NCI-H1105 treated with DMSO at 0.1 percent for 48 hours (cell line): ENCODE measurements at places on chromosomes 7 and 10.

DNA sequence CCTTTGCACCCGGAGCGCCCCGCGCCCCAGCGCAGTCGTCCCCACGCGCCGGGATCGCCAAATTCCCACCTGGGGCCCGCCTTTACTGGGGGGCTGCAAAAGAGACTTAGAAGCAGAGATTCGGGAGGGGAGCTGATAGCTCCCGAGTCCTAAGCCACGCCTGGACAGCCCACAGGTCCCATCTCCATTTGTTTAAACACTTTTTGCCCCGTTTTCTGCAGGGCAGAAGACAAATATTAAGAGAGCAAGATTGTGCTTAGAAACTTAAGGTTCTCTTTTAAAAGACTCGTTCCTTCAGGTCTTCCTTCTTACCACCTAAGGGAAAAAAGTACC, 299.1 kb upstream of the NFE2L3 start:
- DNase-seq, result no peak

- no peak for DNase-seq
Measured at GRCh38 chr10:72007246-72007892, 43.2 kb downstream of the CHST3 start.

- DNase-seq, result no peak
Measured at GRCh38 chr7:101701153-101701794, 72.2 kb upstream of the MYL10 start.

DNA sequence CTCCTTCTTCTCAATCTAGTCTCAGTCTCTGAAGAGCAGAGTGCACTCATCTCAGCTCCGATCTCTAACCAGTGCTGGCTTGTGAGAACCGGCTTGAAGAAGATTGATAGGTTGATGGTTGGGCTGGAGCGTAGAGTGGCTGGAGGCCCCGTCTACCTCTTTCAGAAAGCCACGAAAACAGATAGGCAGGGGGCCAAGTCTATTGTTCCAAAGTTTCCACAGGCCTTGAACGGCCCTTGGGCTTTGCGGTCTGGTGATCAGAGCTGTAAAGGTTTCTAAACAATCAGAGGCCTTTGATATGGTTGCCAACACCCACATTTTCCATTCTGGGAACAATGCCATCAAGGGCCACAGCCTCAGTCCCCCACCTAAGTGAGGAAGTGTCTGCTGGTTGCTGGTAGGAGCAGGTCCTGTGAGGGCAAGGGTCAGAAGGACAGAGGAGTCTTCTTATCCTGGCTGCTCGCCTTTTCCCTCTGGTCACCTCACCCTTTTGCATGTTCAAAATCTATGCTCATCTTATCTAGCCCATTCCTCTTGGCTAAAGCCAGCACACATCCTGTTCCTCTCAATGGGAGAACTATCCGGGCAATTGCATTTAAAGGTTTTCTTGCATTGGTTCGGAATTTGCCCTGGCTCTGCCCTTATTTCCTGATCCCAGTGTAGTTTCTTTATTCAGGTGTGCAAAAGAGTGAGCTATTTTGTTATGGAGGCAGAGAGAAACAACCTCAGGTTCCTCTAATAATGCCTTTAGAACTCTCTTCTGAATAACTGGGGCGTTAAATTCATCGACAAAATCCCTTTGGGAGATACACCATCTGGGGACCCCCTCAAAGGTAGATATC, 70.3 kb upstream of the KMT2E start:
- DNase-seq, result peak; percentile 85

DNA sequence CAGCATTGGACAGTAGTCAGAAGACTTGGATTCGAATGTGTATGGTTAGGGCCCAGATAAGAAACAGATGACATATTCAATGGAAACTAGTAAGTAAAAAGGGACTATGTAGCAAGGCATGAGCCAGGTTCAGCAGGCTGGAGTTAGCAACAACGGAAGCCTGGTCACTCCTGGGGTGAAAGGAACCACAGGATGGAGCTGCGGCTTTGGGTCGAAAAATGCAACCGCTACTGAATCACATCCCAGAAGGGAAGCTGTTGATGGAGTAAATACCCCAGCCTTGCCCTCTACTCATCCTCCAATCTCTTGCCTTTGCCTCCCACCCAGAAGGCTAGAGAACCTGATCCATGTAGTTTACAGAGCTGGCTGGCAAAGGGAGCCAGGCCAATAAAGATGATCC, 37.5 kb upstream of the EGR2 start:
- no peak for DNase-seq

DNA sequence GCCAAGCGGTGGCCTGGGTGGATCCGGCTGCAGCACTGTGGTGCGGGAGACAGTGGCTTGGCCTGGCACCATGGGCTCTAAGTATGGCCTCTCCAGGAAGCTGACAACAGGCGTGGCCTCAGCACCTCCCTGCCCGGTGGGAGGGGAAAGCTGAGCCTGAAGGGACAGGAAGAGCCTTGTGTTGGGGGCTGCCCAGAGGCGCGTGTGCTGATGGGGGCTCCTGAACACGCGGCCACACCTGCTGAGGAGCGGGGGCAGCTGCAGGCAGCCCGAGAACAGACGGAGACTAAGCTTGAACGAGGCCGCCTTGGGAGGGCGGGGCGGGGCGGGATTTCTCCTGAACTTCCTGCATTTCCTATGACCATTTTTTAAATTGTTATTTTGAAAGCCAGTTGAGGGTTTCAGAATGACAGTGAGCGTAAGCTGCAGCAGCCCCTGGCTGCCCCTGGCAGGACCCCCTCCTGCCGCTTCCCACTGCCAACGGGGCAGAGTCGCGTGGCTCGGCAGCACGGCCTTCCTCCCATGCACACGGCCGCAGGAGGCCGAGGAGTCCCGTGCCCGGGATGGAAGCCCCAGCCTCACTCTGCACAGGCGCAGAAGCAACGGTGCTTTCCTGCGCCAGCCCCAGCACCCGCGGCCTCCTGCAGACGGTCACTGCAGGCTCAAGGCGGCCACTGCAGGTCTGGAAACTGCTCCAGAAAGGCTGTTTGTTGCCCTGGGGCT, 43.2 kb downstream of the DPYSL4 start:
- DNase-seq, result no peak

DNA sequence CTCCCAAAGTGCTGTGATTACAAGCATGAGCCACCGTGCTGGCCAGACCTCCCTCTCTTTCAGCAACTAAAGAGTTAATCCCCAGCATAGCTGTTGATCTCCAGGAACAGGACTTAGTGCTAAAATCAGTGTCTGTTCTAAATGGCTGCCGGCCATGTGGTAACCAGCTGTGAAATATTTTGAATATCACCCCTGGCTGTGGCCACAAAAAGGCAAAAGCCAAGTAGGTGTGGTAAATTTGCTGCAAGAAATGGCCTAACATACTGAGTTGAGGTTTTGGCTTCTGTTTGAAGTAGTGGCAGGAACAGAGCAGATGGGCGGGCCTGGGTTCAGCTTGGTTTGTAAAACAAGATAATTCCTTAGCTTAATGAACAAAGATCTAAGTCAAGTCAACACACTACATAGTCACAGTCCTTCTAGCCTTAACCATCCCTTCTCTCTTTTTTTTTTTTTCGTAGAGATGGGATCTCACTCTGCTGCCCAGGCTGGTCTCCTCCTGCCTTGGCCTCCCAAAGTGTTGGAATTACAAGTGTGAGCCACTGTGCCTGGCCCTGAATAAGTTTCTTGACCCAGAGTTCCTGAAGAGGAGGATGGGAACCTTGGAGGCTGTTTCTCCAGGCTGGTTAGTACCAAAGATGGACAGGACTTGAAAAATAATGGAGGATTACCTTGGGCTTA, 22.7 kb upstream of the AGFG2 start:
- DNase-seq, result no peak

DNA sequence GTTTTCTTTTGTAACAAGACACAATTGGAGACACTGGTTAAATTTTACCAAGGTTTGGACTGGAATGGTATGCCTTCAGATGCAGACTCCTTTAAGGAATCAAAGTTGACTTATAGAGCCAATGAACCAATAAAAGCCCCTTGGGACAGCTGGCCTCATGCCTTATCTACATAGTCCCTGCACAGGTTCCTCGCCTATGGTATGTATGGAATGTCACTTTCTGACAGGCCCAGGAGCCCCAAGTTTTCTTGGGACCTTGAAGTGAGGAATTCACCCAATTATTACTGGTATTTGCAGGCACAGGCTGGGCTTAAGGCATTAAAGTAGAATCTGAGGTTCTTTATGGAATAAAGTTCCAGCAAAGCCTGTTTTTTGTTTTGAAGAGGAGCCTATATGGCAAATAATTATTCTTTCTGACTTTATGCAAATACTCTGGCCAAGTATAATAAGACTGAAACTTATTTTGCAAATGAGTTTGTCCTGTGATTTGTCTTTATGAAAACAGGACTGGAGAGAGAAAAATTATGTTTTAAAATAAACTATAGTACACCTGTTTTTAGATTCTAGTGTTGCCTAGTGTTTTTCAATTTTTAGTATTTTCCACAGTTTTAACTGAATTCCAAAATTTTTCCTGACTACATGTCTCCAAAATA, 24.1 kb upstream of the DNMBP start:
- no peak for DNase-seq

DNA sequence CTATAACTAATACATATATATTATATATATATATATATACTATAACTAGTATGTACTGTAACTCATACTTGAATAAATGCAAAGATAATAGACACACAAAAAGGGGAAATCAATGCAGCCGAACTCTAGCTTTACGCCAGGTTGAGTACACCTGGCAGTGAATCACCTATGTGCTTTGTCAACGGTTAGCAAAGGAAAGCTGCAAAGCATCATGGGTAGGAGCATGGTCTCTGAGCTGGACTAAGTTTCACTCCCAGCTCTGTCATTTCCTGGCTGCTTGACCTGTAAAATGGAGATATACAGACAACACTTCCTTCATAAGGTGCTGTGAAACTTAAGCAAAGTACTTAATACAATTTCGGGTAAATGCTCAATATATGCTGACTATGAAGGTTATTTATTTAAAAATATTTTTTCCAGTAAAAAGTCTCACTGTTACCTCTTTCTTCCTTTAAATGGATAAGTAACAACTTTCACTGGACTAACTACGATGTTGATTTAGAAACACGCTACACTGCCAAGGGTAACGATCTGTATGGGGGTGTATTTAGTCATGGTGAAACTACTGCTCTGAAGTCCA, 61.7 kb upstream of the ITGA8 start:
- DNase-seq, result no peak

- DNase-seq, result no peak
Measured at GRCh38 chr7:93279541-93279940, 47.4 kb downstream of the VPS50 start.

- no peak for DNase-seq
Measured at GRCh38 chr7:98284335-98285036, 3.0 kb downstream of the BRI3 start.

DNA sequence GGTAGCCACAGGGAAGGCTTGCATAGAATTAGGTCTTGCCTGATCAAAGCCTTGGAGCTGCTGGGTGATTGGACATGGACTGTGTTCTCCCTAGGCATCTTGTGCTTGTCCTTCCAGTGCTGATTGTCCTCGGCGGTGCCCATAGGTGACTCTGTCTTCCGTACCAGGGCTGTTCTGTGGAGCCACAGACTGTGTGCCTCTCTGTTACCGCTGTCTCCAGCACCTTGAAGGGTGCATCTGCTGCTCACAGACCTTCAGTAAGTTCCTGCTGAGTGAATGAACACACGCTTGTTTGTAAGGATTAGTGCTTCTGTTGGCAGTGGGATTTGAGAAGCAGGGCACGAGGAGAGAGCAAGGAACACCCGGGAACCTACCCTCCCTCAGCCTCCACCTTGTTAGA, 116.7 kb downstream of the CELF2 start:
- DNase-seq, result no peak

DNA sequence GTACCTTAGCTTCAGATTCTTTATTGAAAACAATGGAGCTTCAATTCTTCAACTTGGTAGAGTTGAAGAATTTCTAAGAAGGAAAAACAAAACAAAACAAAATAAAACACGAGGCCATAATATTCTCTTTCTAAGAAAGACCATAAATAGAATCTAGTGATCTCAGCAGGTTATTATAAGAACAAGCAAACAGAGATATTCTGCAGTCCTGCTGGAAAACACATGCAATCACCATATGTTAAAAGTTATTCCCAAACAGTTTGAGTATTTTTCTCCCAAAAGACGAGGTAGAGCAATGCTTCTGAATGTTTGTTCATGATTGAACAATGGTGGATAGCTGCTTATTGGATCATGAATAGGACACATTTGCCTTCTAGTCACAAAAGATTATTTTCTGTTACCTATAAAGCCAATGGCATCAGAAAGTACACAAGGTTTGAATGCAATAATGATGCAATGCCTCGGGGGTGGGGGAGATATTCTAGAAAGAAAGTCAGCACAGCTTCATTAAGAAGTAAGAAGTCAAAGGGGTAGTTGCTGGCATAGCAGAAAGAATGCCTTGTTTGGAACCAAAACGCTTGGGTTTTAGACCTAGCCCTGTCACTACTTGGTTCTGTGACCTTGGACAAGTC, 59.3 kb downstream of the CREB3L2 start:
- DNase-seq, result no peak

GRCh38 chr7:33870120-33870519, 35.2 kb upstream of the BMPER start:
- no peak for DNase-seq

GRCh38 chr7:150405584-150406311, 26.6 kb downstream of the ZNF775 start:
- DNase-seq, result peak; percentile 27

DNA sequence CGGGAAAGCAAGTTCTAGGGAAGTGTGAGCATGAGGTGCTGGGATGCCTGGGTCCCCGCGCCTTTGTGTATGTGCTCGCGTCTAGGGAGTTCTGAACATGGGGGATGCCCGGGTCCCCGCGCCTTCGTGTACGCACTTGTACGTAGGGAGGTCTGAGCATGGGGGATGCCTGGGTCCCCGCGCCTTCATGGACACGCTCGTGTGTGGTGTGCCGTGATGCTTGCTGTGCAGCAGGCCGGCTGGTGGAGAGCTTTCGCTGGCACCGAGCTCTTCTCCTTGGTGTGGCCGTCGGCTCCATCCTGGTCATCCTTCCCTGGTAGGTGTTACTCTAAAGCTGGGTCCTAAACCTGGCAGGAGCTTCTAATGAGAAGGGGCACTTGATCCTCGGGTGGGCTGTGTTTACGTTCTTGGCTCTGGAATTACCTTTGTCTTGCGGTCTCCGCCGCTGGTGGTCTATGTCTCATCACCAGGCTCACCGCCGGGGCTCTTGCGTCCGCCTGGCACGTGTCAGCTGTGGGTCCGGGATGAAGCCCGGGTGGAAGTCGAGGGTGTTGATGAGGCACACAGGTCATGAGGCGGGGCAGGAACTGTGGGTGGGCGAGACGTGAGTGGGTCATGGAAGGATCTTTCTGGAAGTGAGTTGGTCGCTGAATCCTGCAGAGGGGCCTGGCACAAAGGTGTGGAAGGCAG, 63.5 kb downstream of the DNAJB6 start:
- no peak for DNase-seq
